ENCODE measurements at places on chromosomes 3 and 15. TPM values are rescaled to one million over a fixed set of nuclear protein-coding genes. Genes with fewer than 3 reads are reported as not detected.

Gene ALDH1A3
- total RNA-seq = 3.3 TPM

- DNase-seq = no peak
Measured at GRCh38 chr3:133367956-133368355, 31.9 kb upstream of the BFSP2 start.

DNA sequence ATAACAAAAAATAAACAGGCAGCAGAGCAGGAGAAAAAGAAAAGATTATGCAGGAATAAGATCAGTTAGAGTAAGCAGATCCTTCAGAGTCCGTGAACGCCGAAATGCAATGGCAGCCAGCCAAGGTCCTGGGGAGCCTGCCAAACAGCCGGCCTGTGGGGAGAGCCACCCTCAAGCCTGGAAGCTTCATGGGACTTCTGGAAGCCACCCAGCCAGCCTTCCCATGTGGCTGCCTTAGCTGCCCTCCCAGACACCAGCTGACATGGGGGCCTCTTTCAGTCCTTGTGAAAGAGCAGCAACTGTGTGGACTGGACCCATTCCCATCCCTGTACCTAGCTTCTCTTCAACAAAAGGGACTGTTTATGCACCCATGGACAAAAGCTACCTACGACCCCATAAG, 64.9 kb upstream of the RAD18 start:
- DNase-seq = peak; percentile 56

GRCh38 chr3:46927718-46928073, 48.8 kb downstream of the CCDC12 start:
- DNase-seq = no peak

GRCh38 chr3:157916672-157917071, 189.5 kb downstream of the SHOX2 start:
- no peak for DNase-seq

Gene NRG4
- total RNA-seq = 4.6 TPM

DNA sequence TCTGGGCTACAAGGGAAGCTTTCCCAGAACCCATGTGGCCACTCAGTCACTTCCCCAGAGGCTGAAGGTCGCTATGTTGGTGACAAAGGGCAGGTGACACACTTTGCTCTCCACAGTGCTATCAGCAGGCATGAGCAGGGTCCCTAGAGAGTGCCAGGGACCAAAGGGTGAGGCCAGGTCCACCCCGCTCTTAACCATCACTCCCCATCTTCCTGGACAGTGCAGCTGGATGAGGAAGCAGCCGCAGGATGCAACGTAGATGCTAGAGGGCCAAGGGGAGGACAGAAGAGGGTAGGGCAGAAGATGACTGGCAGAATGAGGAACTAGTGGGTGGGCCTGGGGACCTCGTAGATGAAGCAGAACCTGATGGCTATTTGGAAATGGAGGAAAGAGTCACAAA, 13.6 kb upstream of the LTF start:
- peak; percentile 59 for DNase-seq

DNA sequence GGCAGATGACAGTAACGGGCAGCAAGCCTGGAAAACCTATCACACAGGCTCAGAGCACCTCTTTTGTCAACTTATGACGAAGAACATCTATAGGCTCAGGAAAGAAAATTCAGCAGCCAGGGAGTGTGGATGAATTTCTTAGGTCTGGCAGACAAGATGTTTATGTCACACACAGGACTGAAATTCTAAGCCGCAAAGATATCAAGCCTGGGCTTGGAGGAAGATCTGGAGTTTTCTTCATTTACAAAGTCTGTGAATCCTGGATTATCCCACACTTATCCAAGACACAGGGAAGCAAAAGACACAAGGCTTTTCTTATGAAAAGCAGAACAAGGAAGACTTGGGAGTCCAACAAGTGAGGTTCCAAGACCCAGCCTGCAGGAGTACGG, 23.4 kb upstream of the CHCHD6 start:
- DNase-seq = no peak

- no peak for DNase-seq
Measured at GRCh38 chr3:193708270-193708669, 115.3 kb downstream of the OPA1 start.

Gene TGM5
- total RNA-seq = 111 TPM

- DNase-seq = no peak
Measured at GRCh38 chr15:79595995-79596622, 164.0 kb downstream of the MINAR1 start.

Gene COX17
- 43.1 TPM for total RNA-seq

Gene VGLL4
- 117 TPM for total RNA-seq

- DNase-seq = peak; percentile 27
Measured at GRCh38 chr3:195238586-195239118, 32.3 kb downstream of the XXYLT1 start.

DNA sequence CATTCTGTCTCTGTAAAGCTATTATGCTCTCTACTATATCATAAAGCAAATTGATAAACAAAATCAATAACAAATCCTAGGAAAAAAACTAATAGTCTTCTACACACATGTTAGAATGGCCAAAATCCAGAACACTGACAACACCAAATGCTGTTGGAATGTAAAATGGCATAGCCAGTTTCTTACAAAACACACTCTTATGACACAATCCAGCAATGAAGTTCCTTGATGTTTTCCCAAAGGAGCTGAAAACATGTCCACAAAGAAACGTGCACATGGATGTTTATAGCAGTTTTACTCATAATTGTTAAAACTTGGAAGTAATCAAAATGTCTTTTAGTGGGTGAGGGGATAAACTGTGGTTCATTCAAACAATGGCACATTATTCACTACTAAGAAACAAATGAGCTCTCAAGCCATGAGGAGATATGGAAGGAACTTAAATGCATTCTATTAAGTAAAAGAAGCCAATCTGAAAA, 32.7 kb downstream of the CADM2 start:
- DNase-seq = no peak

- no peak for DNase-seq
Measured at GRCh38 chr15:57183614-57184344, 192.5 kb upstream of the CGNL1 start.

- peak; percentile 12 for DNase-seq
Measured at GRCh38 chr15:50764461-50765194, 878 bp downstream of the SPPL2A start.

Gene ACTRT3
- total RNA-seq = 0.65 TPM

DNA sequence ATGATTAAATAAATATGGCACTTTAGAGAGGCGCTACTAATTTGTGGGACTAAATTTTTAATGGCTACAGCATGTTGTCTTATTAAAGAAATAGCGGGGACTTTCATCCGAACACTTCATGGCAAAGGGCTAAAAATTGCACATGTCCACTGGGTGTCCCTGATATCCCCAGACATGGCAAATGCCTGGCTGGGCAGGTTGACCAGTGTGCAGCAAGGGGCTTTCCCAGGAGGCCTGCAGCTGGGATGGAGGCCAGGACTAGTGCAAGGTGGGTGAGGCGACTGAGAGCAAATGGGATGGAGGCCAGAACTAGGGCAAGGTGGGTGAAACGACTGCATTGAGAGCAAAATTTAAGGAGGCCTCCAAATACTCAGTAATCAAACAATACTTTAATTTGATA, 167.4 kb upstream of the SMAD3 start:
- peak; percentile 60 for DNase-seq

DNA sequence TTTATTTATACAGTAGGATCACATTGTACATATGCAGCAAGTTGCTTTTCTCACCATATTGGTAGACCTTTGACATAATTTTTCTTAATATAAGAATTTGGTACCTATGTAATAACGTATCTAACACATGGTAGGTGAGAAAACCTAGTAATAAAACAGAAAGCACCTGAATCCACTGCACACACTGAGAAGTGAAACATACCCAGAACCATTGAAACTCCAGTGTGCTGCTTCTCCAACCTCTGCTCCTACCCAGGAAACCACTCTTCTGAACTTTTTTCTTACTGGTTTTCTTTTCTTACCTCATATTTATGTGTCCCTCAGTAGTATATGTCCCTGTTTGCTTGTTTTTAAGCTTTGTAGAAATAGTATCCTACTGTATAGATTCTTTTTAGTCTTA, 293.0 kb downstream of the UBE2E2 start:
- no peak for DNase-seq

- no peak for DNase-seq
Measured at GRCh38 chr15:58524247-58524646, 92.5 kb downstream of the LIPC start.

DNA sequence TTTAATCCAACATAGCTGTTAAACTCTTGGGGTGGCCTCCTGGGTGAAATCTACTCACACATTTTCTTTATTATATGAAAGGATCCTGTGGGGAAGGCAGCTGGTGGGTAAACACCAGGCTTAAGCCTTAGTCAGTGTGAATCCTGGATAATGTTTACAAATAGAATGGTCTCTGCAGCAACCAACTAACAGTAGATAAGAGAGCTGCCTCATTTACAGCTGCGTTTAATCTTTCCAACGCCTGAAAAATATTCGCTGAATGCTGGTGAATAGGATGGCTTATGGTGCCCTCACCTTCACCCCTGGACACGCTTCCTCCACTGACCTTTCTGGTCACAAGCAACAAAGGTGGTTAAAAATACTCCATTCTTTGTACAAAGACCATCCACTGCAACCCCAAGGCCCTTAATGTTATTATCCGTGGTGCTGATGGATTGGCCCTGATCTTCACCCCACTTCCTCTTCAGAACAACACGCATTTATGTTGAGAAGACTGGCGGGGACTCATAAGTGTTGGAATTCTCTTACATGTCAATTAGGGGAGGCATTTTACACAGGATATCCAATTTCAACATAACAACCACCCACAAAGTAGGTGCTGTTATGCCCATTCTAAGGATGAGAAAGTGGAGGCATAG, 120.0 kb upstream of the FRMD4B start:
- DNase-seq = no peak

Gene GRAMD2A
- 4.6 TPM for total RNA-seq

Gene HHATL
- total RNA-seq = 0.34 TPM

Gene AHSG
- not detected for total RNA-seq

Gene ASB14
- total RNA-seq = not detected

DNA sequence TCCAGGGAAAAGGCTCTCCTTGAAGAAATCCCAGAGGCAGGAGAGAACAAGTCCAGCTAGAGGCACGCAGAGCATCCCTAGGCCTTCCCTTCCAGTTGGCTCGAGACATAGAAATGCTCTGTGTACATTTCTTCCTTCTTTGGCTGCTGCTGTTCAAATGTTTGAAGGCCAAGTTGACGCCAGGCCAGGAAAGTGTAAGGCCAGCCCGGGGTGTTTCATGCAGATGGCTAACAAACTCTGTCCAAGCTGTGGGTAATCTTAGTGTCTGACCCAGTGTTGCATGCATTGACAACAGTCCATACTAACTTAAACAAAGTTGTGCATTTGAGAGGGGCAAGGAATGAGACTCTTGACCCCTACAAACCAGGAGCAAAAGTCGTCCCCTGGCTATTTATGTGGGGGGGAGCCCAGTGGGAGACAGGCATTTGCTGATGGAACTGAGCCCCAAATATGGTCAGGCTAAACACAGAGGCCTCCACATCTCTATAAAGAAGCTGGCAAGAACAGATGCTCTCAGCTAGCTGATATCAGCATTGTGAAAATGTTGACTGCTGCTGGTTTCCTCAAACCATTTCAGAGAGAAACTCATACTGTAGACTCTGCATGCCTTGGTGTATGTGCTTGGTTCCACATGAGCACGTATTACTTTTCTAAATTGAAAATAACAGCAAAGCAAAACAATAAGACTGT, 139.5 kb downstream of the ADAMTS9 start:
- DNase-seq = no peak

Gene ZNF502
- total RNA-seq = 2.8 TPM

Gene GABRR3
- not detected for total RNA-seq

Data from lower leg skin (tissue), 4 donors.